ACHN (cell line): ENCODE measurements at places on chromosomes 13 and 19.
A peak's percentile ranks its signal among the peaks of the same experiment; 100 is the strongest.

DNA sequence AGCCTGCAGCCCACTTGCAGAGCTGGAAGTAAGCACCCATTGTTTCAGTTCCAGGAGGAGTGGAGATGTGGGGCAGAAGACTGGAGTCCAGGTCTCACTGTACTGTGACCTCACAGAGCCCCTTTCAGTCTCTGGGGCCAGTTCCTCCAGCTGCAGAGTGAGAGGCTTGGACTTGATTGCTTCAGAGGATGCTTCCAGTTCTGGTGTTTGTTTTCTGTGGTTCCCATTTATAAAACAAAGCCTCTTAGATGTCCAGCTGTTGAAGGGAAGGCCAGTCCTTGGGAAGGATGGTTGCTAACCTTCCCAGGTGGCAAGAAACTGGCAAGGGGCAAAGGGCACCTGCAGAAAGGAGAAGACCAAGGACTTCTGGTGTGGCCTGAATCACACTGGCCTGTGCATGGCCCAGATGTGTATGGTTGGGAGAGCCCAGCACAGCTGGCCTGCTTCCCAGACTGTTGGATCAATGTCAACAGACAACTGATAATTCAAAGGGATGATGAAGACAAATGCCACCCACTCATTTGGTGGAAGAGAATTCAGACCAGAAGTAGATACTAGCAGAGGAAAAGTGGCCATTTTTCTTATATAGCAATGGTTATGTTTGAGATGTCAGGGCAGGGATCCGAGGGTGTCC is 218.5 kb downstream of the ZNF536 start:
- no peak for DNase-seq

DNA sequence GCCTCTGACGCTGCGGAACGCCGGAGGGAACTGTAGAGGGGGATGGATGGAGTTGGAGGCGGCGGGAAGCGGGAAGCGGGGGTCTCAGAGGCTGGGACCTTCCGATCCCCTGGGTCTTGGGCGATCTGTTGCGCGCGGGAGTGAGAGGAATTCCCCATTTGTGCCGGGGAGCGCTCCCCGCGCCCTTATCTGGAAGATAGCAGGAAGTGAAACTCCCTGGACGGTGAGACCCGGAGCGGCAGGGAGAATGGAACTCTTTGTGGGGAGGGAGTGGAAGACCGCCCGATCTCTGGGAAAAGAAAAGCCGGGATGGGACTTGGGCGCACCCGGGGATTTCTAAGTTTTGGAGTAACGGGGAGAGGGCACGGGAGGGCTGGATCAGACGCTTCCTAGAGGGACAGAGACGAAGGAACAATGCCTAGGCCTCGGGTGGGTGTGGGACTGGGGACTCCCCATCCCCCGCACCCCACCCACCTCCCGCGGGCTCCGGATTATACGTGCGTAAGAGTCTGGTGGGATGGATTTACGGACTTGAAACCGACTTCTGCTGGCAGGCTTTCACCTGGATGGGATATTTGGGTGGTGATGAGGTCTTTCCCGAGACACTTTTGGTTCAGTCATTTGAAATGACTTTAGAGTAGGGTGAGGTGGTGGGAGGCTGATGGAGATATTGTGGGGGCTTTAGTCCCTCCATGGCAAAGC is 495 bp downstream of the LSR start:
- DNase-seq, result no peak

DNA sequence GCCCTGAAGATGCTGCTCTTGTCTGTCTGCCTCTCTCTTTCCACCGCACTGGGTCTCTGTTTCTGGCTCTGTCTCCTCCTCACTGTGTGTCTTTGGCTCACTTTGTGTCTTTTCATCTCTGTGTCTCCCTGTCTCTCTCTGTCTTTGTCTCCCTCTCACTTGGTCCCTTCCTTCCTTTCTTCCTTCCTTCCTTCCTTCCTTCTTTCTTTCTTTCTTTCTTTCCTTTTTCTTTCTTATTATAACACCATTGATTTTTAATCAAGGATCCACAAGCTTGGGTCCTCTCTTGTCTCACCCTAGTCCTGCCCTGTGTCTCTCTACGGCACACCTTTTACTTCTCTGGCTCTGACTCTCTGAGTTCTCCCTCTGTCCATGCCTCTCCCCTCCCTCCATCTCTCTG is 14.3 kb downstream of the CD177 start:
- no peak for DNase-seq

GRCh38 chr13:79710376-79710775 is 229.4 kb downstream of the NDFIP2 start:
- DNase-seq, result no peak

- DNase-seq, result no peak
These were observed 113.6 kb downstream of the HS6ST3 start for GRCh38 chr13:96203471-96203870.

DNA sequence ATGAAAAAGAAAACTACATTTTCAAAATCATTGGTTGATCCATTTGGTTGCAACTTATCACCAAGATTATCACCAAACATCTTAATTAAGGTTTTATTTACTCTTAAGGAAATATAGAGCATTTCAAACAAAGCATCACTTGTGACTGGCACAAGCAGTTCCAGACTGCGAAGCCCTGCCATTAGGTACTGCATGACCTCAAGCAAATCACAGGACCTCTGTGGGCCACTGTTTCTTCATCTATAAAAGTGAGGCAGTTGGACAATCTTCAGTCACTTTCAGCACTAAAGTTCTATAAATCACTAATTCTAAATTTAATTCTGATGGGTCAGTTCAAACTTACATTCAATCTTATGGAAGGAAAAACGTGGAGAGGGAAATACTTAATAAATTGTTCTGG is 2.0 kb downstream of the ELF1 start:
- peak; percentile 22 for DNase-seq

DNA sequence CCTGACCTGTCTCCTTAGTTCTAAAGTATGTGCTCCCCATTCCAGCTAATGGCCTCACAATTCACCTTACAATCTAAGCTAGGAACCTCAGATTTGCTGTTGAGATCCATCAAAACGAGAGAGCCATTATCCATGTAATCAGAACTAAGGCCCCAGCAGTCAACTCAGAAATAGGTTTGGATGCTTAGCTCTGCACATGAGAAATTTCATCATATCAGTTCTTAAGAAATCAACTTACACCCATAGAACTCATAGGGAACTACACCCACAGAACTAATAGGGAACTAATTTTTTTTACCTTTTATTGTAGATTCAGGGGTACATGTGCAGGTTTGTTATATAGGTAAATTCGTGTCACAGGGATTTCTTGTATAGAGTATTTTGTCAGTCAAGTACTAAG is 28.7 kb downstream of the CYSLTR2 start:
- DNase-seq, result no peak

- no peak for DNase-seq
These were observed 34.8 kb downstream of the ING1 start for GRCh38 chr13:110748271-110748670.

DNA sequence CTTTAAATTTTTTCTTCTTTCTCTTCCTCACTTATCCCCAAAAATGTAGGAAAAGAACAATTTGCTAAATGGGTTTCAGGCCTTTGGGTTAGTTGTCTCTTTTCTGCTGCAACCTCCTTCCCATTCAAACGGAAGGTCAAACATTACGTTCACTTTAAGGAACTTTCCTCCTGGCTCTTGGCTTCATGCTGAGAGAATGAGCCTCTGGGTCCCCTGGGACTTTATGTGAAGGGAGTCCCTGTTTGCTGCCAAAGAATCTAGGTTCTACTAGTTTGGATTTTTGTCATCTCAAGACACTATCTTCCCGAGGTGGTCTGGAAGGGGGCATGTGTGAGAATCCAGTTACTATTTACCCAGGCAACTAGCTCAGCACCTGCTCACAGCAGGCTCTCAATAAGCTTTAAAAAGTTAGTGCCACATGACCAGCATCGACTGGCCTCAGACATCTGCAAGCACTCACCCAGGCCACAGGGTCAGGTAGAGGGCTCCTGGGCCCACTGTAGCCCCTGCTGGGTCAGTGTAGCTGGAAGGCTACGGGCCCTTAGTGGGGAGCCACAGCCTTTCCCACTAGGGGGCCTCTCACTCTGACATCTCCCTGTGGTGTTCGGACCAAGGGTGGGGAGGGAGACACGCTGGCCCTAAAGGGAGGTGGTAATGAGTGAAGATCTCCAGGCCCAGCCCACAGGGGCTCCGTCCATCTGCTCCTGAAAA is 40.5 kb downstream of the FAM124A start:
- DNase-seq, result no peak

DNA sequence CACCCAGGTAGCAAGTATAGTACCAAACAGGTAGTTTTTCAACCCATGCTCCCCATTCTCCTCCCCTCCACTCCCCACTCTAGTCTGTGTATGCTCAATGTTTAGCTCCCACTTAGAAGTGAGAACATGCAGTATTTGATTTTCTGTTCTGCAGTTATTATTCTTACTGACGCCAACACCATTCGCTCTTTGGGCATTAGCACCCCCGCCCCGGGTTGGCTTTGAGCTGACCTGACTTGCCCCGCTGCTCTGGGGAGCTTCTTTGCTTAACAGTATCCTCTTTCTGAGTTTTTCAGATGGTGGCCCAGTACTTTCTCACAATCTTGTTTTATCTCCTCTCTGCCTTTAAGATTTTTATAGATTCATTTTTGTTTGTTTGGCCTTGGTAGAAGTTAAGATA is 138.7 kb downstream of the CRYL1 start:
- DNase-seq, result no peak

DNA sequence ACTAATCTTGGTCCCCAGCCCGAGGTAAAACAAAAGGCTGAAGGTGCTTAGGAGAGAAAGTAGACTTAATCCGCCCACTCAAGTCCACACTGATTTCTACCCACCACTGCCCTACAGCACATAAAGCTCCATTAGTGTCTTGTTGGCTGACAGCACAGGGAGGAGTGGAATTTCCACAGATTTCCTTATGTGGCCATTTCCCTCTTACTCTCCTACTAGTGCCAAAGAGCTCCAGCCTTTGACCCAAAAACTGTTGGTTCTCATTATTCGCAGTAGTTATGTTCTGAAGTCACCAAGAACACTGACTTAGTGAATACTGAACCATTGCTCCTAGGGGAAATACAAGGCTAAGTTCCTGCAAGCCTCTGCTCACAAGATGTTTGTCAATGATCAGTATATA is 61.2 kb downstream of the RAB20 start:
- no peak for DNase-seq

- DNase-seq, result no peak
These were observed 333.2 kb downstream of the PCDH9 start for GRCh38 chr13:66896933-66897332.

- DNase-seq, result no peak
These were observed 338.9 kb downstream of the KLF5 start for GRCh38 chr13:73397496-73398305.

- peak; percentile 10 for DNase-seq
These were observed 21.4 kb upstream of the PSG9 start for GRCh38 chr19:43290568-43291359.

- no peak for DNase-seq
These were observed 10.4 kb downstream of the MTUS2 start for GRCh38 chr13:28830580-28830979.

GRCh38 chr19:46907880-46908279 is 47.1 kb downstream of the ARHGAP35 start:
- no peak for DNase-seq

GRCh38 chr19:33368074-33368864 is 5.2 kb upstream of the CEBPG start:
- DNase-seq, result peak; percentile 26

GRCh38 chr13:66036024-66036614 is 1194.0 kb downstream of the PCDH9 start:
- DNase-seq, result no peak

GRCh38 chr19:55353803-55354697 is 469 bp downstream of the COX6B2 start:
- peak; percentile 45 for DNase-seq

DNA sequence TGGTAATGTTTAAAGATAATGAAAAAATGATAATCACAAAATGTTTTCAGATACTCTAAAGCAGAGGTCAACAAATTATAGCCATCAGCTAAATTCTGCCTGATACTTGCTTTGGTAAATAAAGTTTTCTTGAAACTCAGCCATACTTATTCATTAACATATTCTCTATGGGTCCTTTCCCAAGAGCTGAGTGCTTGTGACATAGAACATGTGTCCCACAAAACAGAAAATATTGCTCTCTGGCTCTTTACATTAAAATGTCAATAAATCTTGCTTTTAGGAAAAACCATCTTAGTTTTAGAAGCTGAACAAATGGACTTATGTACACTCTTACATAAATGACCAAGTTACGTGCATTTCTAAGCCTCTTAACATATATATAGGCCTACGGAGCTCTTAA is 307.1 kb downstream of the DCT start:
- no peak for DNase-seq

GRCh38 chr13:27176470-27177410 is 5.1 kb upstream of the USP12 start:
- DNase-seq, result no peak

DNA sequence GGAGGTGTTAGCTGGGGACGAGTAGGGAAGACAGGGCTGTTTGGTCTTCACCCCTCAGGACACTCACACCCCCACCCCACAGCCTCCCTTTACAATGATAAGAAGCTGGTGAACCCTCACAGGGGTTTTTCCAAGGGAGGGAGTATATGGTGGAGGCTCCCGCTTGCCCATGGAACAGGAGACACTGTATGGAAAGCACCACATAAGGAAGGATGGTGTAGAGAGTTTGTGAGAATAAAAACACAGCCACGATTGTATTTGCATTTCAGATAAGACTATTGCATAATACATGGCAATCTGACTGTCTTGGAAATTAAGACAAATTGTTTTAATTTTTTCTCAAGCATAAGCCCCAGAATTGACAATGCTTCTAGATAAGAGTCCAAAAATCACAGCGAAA is 46.9 kb downstream of the TNFSF13B start:
- DNase-seq, result no peak

DNA sequence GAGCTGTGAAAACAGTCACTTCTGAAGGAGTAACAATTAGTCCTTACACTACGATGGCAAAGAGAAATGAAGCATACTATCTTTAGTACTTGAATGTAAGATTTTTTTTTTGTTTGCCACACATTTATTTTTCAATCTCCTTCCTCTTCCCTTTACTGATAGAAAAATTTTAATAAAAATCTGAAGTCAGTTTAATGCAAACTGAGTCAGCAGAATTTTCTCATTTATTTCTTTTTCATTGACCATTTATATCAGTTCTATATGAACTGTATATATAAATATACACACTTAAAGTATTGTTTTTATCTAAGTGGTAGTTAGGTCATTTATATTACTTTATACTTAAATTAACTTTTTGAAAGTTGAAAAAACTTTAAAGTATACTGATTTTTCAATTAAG is 1009.1 kb upstream of the SPRY2 start:
- DNase-seq, result no peak

GRCh38 chr13:98335721-98336120 is 158.7 kb upstream of the RNF113B start:
- DNase-seq, result no peak
